ENCODE measurements at places on chromosomes 7 and 10.

GRCh38 chr7:86911659-86912058 is 147.8 kb downstream of the ELAPOR2 start:
- DNase-seq = no peak

DNA sequence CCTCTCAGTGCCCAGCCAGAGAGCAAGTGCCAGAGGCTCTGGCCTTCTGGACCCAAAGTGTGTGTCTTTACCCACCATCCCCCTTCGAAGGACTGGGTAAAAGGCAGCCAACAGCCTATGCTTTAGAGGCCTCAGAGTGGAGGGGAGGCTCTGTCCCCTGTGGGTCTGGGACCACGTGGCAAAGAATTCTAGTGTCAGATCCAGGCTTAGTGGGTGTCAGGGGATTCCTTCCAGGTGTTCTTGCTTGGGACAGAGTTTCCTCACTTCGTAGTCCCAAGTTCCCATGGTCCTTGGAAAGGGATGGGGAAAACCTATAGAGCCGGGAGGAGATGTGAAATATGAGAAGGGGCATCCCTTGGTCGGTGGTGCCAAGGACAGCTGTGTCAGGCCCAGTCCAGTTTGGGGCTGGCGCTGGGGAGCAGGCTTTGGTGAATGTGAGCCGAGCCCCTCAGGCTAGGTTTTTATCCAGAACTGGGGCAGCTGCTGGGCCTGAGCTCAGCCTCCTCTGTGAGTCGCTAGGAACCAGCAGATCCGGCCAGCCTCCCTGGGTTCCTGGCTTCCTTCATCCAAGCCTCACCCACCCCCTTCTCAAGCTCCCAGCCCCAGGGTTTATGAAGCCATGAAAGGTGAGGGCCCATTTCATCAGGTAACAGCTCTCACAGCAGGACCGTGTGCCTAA is 71.2 kb downstream of the C10orf105 start:
- DNase-seq = no peak

DNA sequence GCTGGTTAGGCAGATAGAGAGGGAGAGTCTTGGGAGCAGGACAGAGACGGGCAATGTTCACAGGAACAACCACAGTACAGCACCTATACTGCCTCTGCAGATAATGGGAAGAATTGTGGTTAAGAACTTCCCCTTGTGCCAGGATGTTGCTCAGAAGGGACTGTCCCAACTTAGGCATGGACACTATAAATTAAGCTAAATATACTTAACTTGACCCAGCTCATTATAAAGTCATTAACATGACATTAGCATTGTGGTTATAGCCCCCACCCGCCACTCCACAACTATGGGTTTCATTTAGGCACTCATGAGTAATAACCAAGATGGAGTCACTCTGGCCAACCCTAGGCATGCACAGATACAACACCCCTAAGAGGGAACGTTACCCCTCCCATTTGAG is 310.9 kb upstream of the NRG3 start:
- no peak for DNase-seq

- no peak for DNase-seq
Measured at GRCh38 chr10:70905071-70906021, 17.0 kb upstream of the PCBD1 start.

- DNase-seq = no peak
Measured at GRCh38 chr10:129400426-129400825, 66.6 kb upstream of the MGMT start.

- no peak for DNase-seq
Measured at GRCh38 chr10:17504547-17505245, 50.3 kb upstream of the ST8SIA6 start.

DNA sequence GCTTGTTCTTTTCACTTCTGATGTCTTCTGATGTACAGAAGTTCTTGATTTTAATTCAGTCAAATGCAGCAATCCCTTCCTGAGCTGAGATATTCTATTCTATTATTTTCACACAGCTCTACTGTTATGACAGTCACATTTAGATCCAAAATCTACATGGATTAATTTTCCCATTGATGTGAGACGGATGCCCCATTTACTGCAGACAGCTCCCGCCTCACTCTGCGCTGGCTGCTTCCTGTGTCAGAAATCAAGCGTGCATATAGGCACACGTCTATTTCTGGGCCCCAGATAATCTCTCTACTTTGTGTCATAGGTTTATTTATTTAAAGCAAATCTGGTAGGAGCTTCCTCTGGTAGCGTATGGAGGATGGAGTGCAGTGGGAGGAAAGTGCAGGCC is 6.7 kb downstream of the BNIP3 start:
- no peak for DNase-seq

DNA sequence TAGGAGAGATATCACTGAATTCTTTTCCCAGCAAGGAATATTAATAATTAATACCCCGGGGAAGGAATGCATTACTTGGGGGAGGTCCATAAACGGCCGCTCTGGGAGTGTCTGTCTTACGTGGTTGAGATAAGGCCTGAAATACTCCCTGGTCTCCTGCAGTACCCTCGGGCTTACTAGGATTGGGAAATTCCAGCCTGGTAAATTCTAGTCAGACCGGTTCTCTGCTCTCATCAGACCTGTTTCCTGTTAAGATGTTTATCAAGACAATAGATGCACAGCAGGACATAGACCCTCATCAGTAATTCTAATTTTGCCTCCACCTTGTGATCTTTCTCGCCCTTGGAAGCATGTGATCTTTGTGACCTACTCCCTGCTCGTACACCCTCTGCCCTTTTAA is 162.8 kb upstream of the KCND2 start:
- DNase-seq = no peak

DNA sequence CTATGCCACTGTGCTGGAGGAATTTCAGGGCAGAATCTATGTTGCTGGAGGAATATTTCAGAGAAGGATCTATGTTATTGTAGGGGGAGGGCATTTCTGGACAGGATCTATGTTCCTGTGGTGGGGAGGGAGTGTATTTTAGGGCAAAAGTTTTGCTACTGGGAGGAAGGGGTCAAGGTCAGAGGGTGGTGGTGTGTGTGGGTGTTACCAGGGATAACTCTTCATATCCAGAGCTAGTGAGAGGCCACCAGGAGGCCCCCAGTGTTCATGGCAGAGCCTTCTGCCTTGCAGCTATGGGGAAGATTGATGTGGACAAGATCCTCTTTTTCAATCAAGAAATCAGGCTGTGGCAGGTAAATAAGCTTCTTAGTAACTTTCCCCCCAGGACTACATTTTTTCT is 2.0 kb upstream of the STRA8 start:
- DNase-seq = no peak

GRCh38 chr10:29709484-29710002 is 74.8 kb upstream of the SVIL start:
- DNase-seq = no peak

- DNase-seq = no peak
Measured at GRCh38 chr10:26448706-26449435, 10.7 kb downstream of the APBB1IP start.

GRCh38 chr10:73920089-73920488 is 9.2 kb downstream of the PLAU start:
- DNase-seq = no peak

- no peak for DNase-seq
Measured at GRCh38 chr10:114694062-114694461, 36.0 kb upstream of the ABLIM1 start.

- DNase-seq = no peak
Measured at GRCh38 chr7:111473449-111474198, 88.7 kb downstream of the IMMP2L start.

GRCh38 chr7:445020-445419 is 74.6 kb downstream of the PDGFA start:
- no peak for DNase-seq

- DNase-seq = no peak
Measured at GRCh38 chr7:94907026-94907810, at the start of gene PPP1R9A. TSS of gene PPP1R9A (plus strand) at chr7:94907594. CDS start at chr7:94910114, 2,520 bp downstream.

DNA sequence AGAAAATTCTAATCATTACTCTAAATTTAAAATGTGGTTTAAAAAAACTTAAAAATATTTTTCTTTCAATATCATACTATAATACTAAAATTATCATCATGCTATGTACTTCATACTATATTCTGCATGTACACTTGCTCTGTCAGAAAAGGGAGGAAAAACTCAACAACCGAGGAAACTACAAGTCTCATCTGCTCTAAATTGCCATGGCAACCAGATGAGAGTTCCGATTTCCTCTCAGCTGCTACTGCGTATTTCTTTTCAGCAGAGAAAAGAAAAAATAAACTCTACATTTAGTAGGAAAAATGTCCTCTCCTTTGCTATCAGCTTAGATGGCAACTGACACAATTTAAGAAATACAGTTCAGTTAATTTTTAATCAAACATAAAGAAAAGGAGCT is 178.9 kb downstream of the SRPK2 start:
- no peak for DNase-seq

DNA sequence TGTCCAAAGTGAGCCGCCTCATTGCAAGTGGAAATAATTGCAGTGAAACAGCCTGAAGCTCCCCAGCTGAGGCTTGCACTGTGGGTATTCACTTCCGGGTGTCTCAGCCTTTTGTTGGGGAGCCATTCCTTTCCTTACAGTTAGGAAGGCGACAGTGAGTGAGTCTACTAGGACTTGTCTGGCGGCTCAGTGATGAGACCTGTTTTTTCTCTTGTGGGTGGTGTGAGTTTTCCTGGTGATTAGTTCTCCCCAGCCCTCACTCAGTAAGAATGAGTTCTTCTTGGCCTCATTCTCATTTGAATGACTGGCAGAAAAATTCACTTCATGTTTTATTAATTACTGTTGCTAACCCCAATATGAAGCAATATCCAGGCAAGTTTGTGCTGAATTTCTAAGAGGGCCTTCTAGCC is 2.6 kb downstream of the PGAM1 start:
- no peak for DNase-seq

DNA sequence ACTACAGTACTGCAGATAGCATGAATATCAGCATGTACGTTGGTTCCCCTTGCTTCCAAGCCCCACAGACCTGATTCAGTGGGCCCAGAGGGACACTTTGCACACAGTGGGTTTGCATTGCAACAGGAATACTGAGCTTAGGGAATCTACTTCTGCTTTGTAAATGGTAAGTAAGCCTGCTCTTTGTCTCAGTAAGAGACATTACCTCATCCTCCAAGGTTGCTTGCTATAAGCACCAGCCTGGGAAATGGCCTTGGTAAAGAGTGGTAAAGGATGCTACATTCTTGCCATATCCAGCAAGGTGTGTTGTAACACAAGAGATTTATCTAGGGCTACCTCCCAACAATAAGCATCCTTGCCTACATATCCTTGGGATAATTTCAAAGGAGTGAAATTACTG is 730.5 kb downstream of the INHBA start:
- no peak for DNase-seq

DNA sequence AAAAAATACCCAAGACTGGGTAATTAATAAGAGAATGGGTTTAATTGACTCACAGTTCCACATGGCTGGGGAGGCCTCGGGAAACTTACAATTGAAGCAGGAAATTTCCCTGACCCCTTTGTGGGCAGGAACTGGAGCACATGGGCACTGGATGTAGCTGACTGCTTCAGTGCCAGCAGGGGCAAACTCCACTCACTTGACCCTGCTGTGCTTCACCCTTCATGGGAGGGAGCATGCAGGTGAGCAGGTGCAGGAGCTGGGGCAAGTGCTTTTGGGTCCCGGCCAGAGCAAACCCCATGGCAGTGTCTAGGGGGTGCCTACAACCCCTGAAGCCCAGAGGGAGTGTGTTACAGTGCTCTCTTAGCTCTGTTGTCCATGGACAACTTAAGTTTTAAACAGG is 132.6 kb downstream of the AKR1D1 start:
- DNase-seq = no peak

GRCh38 chr7:86955895-86956503 is 103.5 kb downstream of the ELAPOR2 start:
- no peak for DNase-seq

- DNase-seq = no peak
Measured at GRCh38 chr7:81638198-81638597, 131.6 kb downstream of the HGF start.

DNA sequence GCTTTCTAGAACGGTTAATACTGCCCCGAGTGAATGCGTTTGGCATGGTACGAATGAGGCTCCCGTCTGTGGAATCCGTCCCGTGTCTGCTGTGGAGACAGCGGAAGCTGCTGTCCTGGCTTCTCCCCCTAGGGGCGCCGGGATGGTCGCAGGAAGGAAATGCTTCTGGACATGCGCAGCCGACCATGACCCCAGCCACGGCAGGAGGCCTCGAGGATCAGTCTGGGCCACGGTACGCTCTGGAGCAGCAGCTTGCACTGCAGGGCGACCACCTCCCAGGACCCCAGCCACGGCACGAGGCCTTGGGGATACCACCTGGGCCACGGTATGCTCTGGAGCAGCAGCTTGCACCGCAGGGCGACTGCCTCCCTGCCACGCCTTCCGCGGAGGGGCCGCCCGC is 107.9 kb downstream of the CYTH3 start:
- DNase-seq = no peak

DNA sequence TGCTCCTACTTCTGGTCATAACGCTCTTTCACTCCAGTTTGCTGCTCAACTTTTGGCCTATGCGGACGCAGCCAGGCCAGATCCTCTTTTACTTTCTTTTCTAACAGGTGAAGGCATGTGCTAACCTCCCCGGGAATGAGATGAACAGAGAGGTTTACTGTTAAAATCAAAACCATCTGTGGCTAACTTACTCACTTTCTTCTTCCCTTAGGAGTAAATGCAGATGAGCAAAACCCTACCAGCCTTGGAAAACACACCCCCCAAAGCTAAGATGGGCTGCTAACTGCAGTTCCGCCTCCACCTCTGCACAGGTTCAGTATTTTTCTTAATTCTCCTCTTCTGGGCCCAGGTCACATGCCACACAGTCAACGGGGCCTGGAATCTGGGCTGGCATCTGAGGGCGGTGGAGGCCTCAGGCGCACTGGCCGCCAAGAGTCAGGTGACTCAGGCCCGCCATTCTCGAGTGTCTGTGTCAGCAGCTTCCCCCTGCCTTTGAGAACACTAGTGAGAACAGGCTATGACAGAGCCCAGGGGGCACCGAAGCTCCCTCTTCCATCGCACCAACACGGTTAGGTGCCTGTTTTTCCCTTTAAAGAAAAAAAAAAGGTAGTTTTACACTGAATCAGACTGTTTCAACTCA is 11.1 kb downstream of the FAM53B start:
- DNase-seq = peak; percentile 46

GRCh38 chr10:3197348-3198003 is 24.9 kb upstream of the PITRM1 start:
- DNase-seq = peak; percentile 66

GRCh38 chr10:123529146-123529760 is 136.9 kb upstream of the GPR26 start:
- DNase-seq = no peak

DNA sequence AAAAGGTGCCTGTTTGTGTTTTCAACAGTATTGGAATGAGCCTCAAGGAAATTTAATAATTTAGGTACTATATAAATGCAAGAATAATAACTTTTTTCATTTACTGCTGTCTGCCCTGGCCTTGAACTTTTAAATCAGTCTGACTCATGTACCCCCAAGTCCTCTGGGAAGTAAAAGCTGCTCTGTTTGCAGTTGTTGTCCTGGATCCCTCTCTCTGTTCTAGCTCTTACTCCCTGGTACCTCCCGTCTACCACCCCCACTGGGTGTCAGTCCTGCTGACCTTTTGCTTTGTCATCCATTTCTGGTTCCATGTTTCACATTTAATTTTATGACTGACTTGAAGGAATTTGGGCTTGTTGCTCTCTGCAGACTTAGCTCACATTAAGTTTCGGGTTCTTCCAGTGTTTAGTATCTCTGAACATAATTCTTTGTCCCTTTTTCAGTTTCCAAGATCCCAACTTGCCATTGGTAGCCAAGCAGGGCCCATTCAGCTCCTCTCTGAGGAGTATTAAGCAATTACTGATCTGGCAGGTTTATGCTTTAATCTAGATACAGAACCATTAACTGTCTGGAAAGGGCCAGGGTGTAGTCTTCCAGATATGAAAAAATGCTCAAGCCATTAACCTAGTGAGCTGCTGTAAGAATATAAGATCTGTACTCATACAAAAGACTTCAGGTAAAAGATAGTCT is 208.7 kb upstream of the FAM3C start:
- no peak for DNase-seq

- no peak for DNase-seq
Measured at GRCh38 chr7:146902728-146903127, 786.1 kb downstream of the CNTNAP2 start.
